ENCODE measurements at places on chromosomes 12 and 14.

DNA sequence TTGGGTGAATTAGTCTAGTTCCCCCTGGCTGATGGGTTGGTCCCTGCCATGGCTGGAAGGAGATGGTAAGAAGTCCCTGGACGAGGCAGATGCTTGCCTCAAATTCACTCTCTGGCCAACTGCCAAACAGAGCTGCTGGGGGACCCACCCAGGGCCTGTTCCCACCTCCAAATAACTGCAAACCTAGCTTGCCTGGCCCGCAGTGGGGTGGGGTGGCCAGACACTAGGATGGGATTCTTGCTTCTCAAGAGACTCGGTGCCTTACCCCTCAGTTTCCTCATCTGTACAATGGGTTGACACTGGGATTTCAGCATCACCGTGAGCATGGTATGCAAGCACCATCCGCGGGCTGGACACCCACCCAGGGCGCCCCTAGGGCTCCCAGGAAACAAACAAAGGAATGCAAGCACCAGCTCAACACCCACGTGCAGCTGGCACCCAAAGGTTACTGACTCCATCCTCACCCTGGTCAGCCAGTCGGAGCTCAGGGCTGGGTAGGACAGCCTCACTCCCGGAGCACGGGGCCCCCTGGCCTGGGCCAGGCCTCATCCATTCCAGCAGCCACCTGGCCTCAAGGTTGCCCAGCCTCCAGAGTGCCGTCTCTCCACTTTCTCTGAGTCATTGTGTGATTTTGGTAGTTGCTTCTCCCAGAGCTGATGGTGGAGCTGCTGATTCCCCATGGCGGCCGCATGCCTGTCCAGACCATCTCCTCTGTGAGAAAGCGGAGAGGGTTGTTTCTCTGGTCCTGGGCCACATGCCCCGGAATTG lies 205.2 kb upstream of the RTL1 start:
- DNase-seq = no peak

- no peak for DNase-seq
These were observed 21.8 kb upstream of the DCN start for GRCh38 chr12:91204421-91204820.

GRCh38 chr12:32490801-32491200 lies 91.4 kb downstream of the FGD4 start:
- no peak for DNase-seq

- no peak for DNase-seq
These were observed 234.7 kb downstream of the FOXN3 start for GRCh38 chr14:89182326-89182725.

DNA sequence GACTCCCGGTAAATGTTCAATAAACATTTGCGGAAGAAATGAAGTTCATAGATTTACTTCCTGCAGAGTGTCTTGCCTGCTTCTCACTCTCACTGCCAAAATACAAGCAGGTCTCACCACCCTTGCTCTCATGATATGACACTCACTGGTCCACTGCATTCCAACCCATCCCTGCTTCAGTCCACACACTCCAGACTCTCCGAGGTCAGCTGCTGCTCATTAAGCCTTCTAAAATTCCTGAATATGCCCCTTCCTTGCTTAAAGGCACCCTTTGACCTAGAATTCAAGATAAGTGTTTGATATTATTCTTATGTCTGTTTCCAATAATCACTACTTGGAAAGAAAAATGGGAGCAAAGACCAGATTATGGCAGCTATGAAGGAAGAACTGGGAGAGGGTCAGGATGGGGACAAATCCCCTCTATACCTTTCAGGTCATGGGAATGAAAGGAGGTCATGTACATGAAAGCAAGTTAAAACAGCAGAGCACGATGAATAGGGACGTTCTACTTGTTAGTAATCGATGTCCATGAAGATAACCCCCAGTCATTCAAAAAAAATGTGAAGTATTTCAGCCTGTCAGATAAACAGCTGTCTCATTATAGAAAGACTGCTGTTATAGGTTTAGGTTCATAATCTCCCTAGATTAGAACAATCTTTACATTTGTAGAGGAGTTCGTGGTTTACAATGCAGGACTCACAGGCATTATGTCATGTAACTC lies 10.5 kb upstream of the NID2 start:
- DNase-seq = no peak

DNA sequence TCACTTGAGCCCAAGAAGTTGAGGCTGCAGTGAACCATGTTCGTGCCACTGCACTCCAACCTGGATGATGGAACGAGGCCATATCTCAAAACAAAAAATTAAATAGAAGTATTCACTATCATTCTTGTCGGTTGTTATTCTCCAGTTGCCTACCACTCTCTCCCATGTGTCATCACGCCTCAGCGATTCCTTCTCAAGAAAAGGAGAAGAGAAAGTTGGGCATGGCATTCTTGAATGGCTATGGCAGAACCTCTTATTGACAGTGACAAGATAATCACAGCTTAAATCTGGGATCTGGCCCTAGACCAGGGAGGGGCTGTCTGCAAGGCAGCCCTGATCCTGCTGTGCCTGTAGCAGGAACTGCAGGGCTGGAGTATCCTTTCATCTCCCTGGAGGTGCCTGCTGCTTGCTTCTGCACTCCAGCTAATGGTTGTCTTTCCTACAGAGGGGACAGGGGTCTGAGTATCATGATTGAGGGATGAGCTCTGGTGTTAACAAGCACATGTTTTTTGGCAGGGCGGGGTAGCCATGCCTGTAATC lies 12.8 kb upstream of the MLEC start:
- DNase-seq = no peak

DNA sequence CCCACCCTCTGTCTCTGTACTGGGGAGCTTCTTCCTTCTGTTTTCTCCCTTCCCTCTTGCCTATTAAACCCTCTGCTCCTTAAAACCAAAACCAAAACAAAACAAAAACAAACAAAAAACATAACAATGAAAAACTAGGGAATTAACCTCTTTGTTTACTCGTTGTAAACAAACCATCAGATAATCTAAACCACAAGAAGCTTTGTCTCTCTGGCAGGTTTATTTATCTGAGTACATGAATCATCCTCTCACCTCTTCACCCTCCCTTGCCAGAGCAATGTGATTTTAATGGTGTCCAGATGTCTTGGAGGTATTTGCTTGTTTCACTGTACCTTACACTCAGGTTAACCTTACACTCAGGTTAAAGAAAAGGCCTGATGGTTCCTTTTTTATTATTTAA lies 66.1 kb downstream of the DYRK2 start:
- DNase-seq = peak; percentile 51

DNA sequence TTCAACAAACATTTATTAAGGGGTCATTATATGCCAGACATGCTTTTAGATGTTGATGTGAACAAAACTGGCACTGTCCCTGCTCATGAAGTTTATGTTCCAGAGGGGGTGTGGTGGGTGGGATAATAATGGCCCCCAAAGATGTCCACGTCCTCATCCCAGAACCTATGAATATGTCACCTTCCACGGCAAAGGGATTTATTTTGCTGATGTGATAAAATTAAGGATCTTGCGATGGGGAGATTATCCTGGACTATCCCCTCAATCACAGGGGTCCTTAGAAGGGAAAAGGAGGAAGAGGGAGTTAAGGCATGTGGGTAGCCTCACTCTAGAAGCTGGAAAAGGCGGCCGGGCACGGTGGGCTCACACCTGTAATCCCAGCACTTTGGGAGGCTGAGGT lies 1.7 kb upstream of the SLC48A1 start:
- no peak for DNase-seq

- no peak for DNase-seq
These were observed 8.6 kb downstream of the GLTP start for GRCh38 chr12:109871668-109872314.

DNA sequence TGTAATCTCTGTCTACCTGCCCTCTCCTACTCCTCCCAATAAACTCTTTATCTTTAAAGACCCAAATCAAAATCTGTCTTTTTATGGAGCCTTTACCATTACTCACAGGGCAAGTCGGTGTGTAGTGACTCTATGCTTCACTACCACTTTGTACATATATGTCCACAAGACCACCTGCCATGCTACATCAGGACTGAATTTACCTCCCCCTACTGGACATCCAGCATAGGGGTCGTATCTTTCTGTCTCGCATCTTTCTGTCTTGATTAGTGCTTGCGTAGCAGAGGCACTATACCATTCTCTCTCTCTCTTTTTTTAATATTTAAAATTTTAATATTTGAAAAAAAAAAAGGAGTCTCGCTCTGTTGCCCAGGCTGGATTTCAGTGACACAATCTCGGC lies 587.5 kb downstream of the SOX5 start:
- no peak for DNase-seq

DNA sequence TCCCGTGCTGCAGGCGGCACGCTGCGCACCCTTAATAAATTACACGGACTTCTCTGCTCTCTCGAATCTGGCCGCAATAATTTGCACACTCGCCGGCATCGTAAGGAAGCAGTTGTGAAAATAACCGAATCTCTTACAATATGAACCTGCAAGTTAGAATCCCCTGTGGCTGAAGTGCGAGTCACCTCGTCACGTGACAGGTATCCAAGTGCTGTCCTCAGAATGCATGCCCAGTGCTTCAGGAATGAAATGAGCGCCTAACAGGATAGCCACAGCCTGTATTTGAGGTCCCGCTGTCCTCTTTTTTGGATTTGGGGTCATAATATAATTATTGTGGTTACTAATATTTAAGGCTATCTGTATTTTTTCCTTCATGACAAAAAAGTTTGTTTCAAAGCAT lies 82.0 kb downstream of the VWF start:
- no peak for DNase-seq

DNA sequence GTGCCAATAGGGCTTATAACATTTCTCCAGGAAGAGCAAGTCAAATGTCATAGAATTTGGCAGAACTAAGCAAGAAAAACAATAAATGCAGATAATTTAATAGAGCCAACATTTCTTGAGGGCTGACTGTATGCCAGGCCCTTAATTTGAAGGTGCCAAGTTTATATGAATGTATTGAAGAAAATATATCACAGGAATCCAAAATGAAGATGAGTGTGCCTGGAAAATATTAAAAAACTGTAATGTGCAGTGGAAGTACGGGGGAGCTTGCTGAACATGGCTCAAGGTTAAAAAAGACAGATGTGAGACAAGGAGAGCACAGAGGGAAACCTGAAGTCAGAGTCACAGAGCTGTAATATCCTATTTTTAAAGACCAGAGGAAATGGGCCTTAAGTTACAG lies 16.4 kb downstream of the NR1H4 start:
- no peak for DNase-seq

- no peak for DNase-seq
These were observed 923.0 kb upstream of the TMEM132C start for GRCh38 chr12:127343940-127344339.

DNA sequence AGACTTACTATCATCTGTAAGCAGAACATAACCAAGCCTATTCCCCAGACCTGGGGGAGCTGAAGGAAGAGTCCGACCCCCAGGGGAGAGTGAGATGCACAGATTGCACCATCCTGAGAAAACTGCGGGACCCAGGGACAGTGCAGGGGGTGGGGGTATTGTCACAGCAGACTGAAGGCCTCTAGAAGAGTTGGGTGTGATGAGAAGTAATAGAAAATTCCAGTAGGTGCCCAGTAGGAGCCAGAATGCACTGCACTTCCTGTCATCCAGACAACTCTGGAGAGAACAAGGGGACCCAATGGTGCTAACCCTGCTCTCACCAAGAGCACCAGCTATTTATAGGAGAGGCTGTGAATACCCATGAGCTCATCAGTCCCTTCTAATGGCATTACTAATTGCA lies 190.1 kb downstream of the BCL11B start:
- no peak for DNase-seq

DNA sequence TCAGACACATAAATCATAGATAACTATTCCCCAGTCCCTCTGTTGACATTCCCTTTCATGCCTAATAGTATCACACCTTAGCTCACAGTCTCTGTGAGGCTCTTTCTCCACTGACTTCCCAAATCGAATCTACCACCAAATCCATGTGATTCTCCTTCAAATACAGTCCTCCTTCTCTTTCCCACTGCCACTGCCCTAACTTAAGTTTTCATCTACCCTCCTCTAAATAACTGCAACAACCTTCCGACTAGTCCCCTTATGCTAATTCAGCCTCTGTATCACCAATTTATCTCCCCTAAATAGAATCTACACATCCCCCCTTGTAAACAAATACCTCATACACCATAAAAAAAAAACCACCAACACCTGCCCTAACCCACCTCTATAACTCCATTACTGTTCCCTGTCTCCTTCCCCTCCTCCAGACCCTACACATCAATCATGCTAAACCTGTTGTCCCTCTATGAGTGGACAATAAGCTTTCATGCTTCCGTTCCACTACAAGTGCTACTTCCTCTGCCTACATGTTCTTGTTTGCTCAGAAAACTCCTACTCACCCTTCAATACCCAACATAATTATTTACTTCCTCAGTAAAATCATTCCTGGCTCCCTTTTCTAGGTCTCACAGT lies 39.0 kb downstream of the SLC25A21 start:
- DNase-seq = no peak

DNA sequence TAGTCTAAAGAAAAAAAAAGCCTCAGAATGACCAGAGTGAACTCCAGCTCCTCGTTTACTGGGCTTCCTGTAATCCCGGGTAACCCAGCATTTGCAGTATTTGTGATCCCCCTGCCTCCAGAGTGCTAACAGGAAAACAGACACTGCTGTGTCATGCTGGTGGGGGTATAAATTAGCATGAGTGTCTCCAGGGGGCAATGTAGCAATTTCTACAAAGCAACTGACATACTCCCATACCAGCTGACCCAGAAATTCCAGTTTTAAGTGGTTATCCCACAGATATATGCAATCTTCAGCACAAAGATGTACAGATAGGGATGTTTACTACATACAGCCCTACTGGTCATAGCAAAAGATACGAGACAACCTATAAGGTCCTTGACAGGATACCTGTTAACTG lies 18.8 kb downstream of the TTC7B start:
- no peak for DNase-seq

DNA sequence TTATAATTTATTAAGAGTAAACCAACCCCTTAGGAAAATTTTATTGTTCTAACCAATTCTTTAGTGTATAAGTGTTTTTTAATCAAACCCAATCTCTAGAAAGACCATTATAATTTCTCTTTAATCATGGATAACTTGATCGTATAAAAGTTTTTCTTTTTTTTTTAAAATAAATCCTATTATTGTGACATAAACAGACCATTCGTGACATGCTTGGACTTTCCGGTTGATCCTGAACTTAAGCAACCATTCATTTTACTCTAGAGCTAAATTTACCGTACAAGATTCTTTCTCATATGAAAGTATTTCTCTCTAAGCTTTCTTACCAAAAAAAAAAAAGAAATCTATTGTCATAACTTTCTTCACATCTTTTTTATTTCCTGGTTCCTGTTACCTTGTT lies 32.6 kb upstream of the SLC38A4 start:
- DNase-seq = no peak

DNA sequence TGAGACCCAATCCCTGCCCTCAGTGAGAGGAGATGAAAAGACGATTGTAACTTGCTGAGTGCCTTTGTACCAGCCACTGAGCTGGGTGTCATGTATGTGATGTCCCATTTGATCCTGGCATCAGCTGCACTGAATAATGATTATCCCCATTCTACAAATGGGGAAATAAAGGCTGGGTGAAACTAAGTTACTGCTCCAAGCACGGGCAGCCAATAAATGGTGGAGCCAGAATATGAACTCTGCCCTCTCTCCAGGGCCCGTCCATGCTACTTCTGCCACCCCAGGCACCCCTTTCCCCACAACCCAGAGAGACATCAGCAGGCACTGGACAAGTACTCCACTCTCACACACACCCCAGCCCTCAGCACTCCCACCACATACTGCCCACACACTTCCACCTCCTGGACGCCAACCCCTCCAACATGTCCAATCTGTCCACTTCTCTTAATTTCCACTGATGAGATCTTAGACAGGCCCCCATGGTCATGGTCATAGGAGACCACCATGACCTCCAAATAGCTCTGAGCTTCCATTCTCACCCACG lies 115.8 kb downstream of the DICER1 start:
- no peak for DNase-seq
